Activated T-cell treated with anti-CD3 and anti-CD28 coated beads, Interleukin-2, amount 50 U/mL, for 48 hours (primary cell): ENCODE measurements at places on chromosomes 16 and 17.

GRCh38 chr16:88406096-88407041 is 23.6 kb downstream of the ZNF469 start:
- DNase-seq: no peak

DNA sequence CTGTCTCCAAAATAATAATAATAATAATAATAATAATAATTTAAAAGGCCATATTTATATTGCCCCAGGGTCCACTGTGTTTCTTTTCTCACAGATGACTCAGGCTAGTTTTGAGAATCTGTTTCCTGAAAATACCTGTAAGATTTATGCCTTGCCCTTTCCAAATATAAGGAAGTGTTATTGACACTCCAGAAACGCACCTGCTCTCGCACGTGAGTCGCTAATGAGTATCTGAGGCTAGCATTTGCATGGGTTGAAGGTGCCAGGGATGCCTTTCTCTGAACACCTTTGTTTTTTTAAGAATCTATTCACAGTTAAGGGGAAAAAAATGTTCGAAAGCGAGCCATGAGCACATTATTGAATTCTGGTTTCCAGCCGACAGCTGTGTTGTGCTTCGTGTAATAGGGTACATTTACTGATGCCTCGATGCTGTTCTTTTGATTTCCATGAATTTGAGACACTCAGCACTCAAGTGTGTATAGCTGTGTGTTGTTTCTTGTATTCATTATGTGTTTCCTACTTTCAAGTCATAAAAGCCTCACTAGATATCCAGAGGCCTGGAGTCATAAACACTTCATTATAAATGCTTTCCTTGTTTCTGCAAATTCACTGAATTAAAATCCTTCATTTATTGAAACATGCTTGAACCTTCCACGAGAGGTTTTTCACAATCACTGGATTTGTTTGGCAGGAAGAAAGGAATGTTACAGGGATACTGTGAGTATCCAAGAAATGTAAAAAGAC is 45.0 kb upstream of the NOL11 start:
- DNase-seq: no peak

GRCh38 chr17:50060951-50061712 is 5.2 kb downstream of the ITGA3 start:
- no peak for DNase-seq

DNA sequence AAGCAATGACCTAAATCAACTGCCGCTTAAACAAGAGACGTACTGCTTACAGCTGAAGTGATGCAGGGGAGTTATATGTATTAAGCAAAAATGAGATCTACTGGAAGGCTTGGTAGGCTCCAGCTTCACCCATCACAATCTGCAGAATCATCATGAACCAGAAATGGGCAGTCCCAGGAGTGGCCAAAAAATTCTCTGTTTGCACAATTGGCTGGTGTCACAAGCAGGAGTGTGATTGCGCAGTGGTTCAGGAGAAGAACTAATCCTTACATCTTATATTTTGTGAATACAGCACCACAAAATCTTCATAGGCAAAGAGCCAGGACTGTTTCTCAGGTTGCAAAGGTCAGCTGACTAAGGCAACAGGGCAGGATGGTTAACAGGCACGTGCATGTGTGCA is 75.9 kb downstream of the CES1 start:
- no peak for DNase-seq

DNA sequence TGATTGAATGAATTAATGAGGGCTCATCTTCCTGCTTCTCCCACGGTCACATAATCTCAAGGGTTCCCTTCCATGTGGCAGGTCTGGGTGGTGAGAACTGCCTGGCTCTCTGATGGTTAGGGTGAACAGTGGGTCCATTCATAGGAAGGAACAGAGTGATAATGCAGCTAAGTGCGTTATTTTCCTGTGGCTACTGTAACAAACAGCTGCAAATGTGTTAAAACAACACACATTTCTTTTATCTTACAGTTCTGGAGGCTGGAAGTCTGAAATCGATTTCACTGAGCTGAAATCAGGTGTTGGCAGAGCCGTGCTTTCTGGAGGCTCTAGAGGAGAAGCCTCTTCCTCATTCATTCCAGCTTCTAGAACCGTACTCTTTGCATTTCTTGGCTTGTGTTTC is 95.3 kb downstream of the BMERB1 start:
- no peak for DNase-seq

DNA sequence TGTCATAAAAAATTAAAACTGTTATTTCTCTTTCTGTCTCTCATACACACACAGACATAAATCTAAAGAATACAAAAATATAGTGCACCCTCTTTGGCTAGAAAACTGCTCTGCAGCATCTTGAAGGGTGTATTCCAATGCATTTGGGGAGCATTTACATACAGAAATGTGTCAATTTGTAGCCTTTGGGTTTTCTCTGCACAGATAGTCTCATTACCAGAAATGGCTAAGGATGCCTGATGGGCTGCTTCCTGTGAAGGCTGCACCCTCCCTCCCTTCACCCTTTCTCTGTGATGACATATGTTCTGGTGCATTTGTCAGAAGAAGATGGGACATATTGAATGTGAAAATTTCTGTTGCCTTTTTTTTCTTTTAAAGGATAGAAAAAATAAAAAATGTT is 1239.3 kb downstream of the CDH11 start:
- DNase-seq: no peak

DNA sequence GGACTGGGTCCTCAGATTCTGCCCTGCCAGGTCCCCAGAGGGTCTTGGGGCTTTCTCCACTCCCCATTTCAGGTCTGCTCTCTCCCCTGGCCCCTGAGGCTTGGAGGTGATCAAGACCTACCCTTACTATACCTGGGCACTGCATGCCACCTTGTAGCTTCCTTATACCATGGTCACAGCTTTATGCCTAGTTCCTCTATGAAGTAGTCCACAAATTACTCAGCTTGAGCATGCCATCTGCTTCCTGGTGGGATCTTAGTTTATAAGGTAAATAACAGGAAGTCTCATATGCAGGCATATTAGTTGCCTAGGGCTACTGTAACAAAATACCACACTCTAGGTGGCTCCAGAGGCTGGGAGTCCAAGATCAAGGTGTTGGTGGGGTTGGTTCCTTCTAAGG is 11.0 kb upstream of the PMFBP1 start:
- no peak for DNase-seq

DNA sequence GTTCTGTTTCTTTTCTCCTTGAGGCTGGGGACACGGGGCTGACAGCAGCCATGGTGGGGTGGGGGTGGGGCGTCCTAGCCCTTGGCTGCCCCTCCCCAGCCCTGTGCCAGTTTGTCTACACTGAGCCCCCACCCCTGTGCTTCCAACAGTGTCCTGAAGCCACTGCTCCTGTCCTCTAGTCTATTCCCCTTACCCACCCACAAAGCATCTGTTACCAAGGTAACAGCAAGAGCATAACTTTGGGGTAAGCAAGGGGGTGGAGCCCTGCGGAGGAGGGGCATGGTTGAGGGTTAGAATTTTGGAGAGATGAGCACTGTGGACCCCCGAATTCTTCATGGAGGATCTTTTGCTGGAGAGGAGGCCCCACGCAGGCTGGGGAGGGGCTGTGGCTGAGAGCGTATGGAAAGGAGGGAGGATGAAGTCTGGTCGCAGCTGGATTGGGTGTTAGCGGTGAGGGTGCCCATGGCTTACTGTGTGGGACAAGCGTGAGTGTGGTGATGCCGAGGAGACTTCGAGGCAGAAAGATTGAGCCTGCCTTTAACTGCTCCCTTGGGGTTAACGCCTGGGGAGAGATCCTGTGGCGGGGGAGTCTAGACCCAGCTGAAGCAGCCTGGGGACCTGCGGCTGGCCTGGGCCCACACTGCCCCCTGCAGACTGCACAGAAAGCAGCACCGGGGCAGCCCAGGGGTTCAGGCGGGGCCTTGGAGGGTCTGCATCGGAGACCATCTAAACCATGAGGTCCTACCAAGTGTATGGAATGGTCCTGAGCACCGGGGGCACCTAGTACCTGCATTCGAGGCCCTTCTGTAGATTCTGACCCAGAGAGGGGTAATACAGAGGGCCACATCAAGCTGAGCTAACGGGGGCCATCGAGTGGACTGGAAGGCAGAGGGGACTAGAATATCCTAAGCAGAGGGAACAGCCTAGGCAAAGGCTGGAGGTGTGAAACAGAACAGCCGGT is 6.1 kb upstream of the STAC2 start:
- DNase-seq: peak; percentile 68

- DNase-seq: no peak
Measured at GRCh38 chr16:4339909-4340308, 11.2 kb downstream of the PAM16 start.

- no peak for DNase-seq
Measured at GRCh38 chr16:4597174-4597573, 17.5 kb downstream of the UBALD1 start.

DNA sequence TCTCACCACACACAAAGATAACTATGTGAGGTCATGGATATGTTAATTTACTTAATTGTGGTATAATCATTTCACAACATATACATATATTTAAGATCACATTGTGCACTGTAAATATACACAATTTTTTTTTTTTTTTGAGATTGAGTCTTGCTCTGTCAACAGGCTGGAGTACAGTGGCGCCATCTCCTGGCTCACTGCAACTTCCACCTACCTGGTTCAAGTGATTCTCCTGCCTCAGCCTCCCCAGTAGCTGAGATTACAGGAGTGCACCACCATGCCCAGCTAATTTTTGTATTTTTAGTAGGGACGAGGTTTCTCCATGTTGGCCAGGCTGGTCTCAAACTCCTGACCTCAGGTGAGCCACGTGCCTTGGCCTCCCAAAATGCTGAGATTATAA is 11.5 kb upstream of the PRSS54 start:
- peak; percentile 58 for DNase-seq

DNA sequence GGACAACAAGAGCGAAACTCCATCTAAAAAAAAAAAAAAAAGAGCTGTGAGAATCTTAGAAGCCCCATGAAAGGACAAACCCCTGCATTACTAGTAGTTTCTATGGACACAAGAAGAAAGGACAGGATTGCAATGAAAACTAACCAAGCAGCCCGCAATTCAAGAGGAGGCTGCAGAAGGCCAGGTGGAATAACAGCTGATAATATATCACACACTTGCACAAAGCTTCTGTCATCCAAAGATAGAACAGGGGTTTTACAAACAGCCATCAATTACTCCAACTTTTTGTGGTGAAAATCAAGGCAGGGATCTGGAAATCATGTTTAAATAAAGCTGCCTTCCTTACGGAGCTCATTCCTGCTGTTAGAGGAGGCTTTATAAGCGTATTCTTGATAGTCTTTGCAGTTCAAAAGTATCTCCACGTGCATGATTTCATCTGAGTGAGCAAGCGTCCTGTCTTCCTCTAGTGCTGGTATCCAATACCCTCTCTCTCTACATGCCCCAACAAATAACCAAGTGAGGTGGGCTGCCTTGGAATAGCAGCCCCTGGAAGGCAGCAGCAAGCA is 23.1 kb upstream of the TMEM94 start:
- DNase-seq: no peak

DNA sequence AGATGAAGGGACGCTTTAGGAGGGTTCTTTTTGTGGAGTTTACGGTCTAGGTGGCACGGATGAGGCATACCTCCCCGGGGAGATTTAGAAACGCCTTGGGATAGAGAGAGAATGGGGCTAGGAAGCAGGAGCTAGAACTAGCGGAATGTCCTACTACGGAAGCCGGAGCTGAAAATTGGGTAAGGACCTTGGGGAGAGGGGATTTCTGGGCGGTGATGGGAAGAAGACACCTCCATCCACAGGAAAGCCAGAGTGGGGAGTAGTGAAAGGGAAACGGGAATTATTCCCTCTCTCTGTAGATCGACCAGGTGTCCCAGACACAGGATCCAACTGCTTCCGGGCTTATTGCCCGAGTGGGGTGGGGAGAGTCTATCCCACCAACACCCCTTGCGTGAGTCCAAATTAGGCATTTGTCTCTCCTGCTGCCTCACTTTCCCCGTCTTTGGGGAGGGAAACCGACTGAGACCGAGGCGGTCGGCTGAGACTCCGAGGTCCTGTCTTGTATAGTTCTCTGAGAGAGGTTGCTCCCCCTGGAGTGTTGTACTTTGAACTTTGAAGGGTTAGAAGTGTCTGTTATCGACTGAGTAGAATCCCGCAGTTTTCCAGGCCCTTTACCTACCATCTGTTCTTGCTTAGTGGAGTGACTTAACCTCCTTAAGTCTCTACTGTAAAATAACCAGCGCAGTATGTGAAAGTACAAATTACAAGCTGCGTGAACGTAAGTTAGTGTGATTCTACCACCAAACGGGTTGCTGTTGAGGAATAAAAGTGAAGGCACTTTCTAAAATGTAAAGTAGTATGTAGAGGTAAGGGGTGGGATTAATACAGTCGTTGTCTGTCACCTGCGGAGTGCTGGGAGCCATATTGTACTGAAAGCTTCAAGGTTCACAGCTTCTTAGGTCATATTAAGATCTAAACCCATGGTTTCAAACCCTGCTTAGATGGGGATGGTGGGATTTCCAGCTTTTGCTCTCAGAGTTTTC is 1.0 kb downstream of the RSPRY1 start:
- peak; percentile 44 for DNase-seq

DNA sequence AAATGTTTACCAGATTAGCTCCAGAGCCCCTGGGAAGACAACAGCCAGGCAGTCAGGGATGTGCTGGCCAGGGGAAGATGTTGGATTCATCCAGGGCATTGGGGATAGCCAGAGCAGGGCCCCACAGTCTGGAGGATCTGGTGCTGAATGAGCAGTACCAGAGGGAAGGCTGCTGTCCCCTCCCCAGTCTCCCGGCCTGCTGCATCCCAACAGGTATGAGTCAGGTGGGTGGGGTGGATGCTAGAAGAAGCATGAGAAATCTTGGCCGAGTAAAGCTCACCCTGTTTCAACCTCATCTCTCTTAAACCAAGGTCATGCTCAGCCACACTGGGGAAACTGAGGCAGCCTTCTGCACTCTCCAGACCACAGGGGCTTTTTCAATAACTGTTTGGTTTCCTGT is 71.9 kb upstream of the SEC14L1 start:
- DNase-seq: no peak

DNA sequence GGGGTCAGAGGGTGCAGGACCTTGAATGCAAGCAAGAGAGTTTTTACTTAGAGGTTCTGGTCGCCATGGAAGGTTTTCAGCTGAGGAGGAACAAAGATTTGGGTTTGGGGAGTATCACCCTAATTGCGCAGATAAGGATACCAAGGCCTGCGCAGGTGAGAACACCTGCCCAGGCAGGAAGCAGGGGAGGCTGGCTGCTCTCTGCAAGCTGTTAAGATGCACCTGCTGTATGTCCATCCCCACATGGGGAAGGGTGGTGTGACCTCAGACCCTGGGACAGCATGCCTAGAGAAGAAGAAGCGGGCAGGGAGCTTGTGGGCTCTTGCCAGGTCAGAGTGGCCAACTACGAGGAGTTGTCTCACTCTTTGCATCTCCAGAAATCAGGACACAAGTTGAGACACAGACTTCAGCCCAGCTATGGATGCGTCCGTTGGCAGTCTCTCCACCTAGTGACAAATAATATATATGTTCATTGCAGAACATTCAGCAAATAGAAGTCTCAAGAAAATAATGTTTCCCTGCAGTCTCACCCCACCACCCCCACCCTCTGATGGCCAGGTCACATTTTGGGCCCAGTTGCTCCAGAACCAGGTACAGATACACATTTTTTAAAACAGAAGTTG is 77.7 kb downstream of the SREBF1 start:
- no peak for DNase-seq

DNA sequence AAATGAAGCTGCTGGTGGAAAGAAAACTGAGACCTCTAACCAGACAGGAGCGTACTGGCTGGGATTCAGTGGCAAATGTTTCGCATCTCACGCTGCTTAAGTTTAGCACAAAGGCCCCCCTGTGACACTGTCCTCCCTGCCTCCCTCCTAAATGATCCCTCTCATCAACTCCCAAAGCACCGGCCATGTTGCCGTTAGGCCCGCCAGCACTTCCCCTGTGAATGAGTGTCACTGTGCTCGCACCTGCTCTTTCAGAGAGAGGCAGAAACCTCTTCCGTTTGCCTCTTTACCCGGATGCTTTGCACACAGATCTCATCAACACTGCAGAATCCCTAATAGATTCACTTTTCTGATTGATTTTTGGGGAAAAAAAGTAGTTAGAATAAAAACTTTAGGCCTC is 26.5 kb downstream of the MBTPS1 start:
- no peak for DNase-seq
